ENCODE measurements at places on chromosomes 1 and 21. TPM values are rescaled to one million over a fixed set of nuclear protein-coding genes. Genes with fewer than 3 reads are reported as not detected.

GRCh38 chr21:38080888-38081287, 164.6 kb upstream of the KCNJ6 start:
- DNase-seq, result no peak

GRCh38 chr1:207223162-207223561, 98.3 kb upstream of the CD55 start:
- no peak for DNase-seq

- DNase-seq, result no peak
Observed at GRCh38 chr1:69693921-69694675, 126.4 kb downstream of the LRRC7 start.

- no peak for DNase-seq
Observed at GRCh38 chr1:207755846-207756693, 4.2 kb downstream of the CD46 start.

GRCh38 chr1:3564921-3565831, 46.1 kb downstream of the MEGF6 start:
- DNase-seq, result no peak

- no peak for DNase-seq
Observed at GRCh38 chr1:28171246-28171645, 5.2 kb downstream of the PTAFR start.

DNA sequence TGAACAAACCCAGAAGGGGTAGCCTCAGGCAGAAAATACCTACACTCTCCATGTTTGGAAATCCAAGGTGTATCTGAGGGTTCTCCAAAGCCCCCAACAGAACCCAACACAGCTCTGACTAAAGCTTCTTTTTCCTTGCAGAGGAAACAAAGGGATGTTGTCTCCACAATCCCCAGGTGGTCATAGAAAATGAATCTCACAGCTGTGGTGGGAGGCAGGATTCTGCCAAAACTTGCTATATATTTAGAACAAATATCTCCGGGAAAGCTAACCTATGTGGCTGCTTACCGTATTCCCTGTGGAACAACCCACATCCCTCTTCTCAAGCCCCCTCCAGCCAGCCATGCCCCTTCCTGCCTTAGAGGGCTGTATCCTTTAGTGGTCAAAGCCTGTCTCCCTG, 406.1 kb downstream of the PRDM2 start:
- peak; percentile 33 for DNase-seq

GRCh38 chr1:232629250-232630046, 485 bp downstream of the SIPA1L2 start:
- no peak for DNase-seq

DNA sequence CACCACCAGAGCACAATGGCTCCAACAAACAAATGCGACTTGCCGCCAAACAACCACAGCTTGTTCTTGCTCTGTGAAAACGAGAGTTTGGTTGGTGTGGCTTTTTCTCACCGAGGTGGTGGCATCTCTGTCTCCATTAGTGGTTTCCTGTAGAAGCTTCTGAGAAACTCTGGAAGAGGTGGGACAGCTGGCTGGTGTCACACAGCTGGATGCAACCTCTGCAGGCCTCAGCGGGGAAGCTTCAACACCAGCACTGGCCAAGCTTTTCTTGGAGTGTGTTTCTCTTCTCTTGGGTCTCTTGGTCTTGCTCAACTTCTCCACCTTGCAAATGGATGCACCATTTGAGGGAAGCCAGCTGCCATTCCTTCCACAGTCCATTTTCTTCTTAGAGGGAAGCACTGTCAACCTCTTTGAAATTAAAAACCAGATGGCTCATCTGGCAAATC, 124.8 kb downstream of the KCNN3 start:
- no peak for DNase-seq

- DNase-seq, result no peak
Observed at GRCh38 chr1:91913018-91913417, 27.1 kb upstream of the TGFBR3 start.

DNA sequence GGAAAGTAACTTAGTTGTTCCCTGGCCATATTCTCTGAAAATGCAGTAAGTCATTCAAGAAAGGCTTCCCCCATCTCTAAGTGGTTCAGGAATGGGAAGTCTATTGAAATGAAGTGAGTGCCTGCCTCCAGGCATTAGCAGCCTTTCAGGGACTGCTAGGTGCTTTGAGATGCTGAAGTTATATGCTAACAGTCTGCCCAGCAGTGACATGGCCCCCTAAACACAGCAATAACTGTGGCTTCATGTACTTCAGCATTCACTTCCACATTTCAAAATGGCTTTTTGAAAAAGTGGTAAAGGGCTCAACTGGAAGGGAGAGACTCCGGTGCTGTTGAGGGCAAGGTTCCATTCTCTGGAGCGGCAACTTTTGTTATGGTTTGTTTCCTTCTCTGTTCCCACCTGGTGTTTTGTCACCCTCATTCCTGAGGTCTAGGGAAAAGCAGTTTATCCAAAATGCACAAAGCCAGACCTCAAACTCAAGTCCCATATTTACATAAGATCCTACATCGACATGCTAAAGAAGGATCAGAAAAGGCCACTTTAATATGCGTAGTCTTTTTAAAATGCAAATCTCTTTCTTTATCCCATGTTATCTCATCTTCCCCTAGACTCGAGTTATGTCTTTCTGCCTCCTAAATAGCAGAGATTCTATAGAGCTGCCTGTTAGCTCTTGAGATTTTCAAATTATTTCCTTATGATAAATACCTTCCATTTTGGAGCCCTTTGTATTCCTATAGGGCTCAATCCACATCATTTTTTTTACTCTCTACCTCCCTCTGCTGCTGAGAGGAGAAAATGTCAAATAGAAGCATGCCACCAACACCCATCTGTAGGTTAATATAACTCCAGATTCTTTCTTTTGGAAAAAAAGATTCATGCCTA, 34.2 kb upstream of the LRRC8C start:
- peak; percentile 29 for DNase-seq

GRCh38 chr1:203914292-203914691, 52.9 kb downstream of the SNRPE start:
- no peak for DNase-seq

SERPINC1 gene
- not detected for polyA plus RNA-seq

LRRC8B gene
- 3.3 TPM for polyA plus RNA-seq

RUNX3 gene
- polyA plus RNA-seq, result 0.50 TPM

CCDC190 gene
- polyA plus RNA-seq, result 2.6 TPM

Measured in muscle of arm (tissue), 14 donors.